ENCODE measurements at places on chromosomes 16 and 17.

DNA sequence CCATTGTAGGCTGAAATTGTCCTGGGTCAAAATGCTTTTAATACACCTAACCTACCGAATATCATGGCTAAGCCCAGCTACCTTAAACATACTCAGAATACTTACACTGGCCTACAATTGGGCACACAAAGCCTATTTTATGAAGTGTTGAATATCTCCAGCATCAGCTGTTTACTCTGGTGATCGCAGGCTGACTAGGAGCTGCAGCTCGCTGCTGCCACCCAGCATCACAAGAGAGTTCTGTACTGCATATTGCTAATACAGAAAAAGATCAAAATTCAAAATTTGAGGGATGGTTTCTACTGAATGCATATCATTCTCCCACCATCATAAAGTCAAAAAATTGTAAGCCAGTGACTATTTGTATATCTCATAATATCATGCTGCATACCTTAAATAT is 55.3 kb downstream of the ULK2 start:
- DNase-seq: no peak

GRCh38 chr17:2237521-2237921 is 66.1 kb downstream of the SMG6 start:
- DNase-seq: no peak

DNA sequence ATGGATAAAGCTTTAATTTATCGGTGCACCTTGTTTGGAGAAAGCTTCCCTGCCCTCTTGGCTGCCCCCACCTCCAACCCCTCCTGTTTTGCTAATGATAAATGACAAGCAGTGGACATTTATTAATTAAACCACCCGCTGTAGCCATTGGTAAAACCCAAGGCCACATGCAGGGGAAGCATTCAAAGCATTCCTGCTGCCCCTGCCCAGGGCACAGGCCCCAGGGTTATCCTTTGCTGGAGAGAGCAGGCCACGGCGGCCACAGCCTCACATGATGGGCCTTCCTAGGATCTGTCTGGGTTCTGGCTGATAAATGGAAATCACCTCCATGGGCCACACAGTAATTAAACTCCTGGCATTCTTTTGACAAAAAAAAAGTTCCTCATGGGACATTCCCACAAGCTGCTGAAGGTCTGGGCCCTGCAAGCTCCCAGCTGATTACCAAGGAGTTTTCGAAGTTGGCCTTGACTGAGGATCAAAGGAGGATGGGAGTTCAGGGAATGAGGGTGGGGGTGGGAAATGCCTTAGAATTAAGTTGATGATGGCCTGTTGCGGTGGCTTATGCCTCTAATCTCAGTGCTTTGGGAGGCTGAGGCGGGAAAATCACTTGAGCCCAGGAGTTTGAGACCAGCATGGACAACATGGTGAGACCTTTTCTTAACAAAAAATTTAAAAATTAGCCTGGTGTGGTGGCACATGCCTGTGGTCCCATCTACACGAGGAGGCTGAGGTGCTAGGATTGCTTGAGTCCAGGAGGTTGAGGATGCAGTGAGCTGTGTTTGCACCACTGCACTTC is 35.5 kb downstream of the SOST start:
- DNase-seq: no peak

DNA sequence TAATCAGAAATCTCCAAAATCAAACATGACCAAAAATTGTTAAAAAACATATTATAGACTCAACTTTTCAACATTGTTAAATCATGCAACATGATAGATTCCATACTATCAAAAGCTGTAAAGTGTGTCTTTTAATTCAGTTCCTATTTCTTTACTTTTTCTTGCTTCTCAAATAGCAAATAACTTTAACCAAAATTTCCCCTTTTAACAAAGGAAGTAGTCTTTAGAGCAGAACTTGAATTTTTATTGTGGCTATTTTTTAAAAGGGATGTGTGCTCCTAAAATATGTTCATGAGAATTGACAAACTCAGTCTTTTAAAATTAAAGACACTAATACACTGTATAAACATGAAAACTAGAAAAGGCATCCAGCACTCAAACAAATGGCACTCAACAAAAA is 49.1 kb downstream of the SPAG9 start:
- no peak for DNase-seq

GRCh38 chr16:2095315-2095853 is 40.3 kb downstream of the PKD1 start:
- no peak for DNase-seq

DNA sequence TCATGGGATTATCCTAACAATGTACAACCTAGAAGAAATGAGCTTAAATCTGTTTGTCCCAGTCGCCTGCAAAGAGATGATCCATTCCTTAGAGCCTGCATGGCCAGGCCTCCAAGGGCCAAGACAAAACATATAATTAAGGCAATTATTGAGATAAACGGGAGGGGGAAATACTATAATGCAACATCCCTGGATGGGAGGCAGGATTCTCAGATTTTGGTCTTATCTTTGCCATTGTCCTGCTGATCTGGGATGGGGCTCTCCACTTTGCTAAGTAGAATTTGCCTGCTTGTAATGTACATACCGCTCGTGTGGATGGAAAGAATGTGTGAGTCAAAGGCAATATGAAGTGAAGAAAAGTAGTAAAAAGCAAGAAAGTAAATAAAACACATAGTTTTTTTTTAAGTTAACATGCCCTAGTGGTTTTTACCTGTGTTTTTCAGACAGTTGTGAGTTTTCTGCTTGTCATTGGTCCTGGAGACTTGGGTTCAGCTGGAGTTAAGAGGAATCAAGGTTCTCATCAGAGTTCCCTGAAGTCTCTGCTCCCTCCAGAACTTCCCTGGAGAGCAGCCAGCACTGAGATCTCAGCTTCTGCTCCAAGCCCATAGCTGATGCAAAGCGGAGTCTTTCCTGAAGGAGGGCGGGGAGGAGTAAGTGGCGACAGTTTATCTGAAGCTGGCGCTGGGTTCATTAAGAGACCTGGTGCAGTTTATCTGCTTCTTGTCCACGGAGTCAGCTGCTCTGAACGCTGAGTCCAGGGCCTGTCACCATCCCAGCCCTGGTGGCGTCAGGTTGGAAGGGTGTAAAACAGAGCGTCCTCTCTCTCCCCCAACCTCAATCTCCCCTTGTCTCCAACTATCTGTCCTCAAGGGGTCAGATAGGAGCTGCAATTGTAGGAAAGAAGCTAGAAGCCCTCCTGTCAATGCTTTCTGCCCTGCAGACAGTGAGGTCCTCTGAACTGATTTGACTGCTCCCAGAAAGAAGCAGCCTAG is 30.1 kb downstream of the HOXB1 start:
- no peak for DNase-seq
